NCI-H524 (cell line): ENCODE measurements at places on chromosomes 3 and 15.

GRCh38 chr15:28060005-28060404 is 39.1 kb downstream of the OCA2 start:
- DNase-seq = no peak

GRCh38 chr15:69525543-69525942 is 72.9 kb downstream of the RPLP1 start:
- DNase-seq = no peak

DNA sequence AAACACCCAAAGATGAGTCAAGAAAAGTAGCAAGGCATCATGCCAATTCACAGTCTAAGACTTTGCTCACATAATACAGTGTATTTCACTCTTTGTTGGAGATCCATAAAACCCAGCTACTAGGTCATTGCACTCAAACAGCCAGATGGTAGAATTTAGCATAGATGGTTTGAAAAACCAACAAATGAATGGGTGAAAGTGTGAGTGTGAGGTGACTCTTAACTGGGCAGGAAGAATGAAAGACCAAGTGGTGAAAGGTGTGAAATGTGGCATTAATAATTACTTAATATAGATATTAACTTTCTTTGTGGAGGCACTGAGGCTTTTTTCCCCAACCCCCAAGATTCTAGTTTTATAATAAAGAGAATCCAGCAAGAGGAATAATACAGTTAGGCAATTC is 159.5 kb downstream of the SQOR start:
- DNase-seq = no peak

GRCh38 chr3:136750209-136750896 is 1.8 kb downstream of the STAG1 start:
- peak; percentile 38 for DNase-seq

DNA sequence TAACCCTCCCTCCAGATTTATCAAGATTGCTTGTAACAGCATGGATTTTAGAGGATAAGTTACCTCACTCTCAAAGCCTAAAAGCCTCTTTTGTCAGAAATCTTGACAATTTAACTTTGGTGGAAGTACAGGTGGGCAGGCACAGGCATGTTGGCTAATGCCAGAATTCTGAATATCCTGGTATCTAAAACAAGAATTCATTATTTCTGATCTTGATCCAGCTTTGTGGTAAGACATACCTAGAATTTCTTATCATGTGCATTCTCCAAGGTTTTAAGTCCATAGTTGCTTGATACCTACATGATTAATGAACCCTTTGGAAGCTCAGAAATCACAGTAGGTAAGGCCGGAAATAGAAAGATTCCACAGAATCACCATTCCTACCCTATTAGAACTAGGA is 109.9 kb upstream of the TTC14 start:
- no peak for DNase-seq

DNA sequence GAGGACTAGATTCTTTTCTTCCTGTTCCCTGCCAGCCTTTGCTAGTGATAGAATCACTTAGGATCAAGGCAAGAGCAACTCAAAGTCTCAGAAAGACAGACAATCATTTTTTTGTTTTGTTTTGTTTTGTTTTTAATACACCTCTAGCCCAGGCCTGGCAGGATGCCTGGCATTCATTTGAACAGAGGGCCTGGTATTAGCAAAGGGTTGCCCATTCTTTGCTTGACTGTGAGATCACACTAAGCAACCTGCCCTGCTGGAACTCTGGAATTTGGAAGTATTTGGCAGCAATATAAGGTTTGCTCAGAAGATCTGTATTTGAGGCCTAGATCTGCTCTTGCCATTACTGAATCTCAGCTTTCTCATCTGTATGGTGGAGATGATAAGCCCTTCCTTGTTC is 21.8 kb upstream of the ATP13A5 start:
- no peak for DNase-seq

DNA sequence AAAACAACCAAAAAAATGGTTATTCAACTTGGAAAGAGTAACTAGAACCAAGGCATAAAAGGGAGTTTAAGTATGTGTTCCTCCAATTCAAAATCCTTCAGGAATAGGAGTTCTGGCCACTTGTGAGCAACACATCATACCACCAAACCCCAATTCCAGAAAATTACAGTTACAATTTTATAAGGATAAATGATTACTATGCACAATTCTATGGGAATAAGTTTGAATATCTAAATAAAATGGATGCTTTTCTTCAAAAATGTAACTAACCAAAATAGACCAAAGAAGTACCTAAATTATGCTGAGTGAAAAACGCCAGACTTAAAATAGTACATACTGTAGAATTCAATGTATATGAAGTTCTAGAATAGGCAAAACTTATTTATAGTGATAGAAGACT is 4.6 kb downstream of the HLTF start:
- no peak for DNase-seq

DNA sequence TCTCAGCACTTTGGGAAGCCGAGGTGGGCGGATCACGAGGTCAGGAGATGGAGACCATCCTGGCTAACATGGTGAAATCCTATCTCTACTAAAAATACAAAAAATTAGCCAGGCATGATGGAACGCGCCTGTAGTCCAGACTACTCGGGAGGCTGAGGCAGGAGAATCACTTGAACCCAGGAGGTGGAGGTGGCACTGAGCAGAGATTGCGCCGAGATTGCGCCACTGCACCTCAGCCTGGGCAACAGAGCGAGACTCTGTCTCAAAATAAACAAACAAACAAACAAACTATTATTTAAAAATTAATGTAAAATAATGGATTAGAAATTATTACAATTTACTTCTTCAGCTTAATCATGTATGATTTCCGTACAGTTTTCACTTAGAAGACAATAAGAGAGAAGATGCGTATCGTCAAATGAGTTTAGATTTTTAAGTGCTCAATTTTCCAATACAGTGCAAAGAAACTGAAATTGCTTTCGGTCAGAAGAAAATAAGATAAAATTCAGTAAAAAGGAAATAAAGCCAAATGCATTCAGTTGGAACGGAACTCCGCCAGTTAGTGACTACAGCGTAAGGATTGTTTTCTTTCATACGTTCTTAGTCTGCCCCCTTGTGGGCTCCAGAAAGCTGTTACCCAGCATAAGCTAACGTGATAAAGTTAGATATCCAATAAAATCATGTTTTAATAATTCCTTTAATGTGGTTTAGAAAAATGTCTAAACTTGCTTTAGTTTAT is 24.8 kb downstream of the AADAC start:
- DNase-seq = peak; percentile 83

- no peak for DNase-seq
Observed at GRCh38 chr15:29014493-29014892, 128.7 kb downstream of the APBA2 start.

- DNase-seq = no peak
Observed at GRCh38 chr3:71518089-71518488, 65.4 kb downstream of the FOXP1 start.

GRCh38 chr15:99917252-99917651 is 184.0 kb upstream of the LYSMD4 start:
- DNase-seq = no peak

DNA sequence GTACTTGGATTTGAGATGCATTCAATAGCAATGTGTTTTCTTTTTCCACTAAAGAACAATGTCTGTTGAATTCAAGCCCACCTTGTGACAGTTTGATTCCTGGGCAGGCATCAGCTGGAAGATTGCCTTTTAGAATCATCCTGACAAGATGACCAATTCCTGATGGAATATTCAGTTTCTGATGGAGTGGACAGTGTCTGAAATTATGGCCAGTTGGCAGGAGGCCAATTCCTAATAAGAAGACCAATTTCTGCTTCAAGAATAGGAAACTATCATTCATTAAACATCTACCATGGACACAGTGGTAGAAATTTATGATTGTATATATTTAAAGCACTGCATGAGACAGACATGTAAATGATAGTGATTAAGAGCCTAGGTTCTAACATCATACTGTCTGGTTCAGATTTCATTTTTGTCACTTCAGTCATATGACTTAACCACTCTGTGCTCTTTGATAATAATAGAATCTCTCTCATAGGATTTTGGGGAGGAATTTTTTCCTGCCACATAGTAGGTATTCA is 133.6 kb downstream of the CLSTN2 start:
- no peak for DNase-seq

- no peak for DNase-seq
Observed at GRCh38 chr15:60337076-60337475, 60.7 kb downstream of the ANXA2 start.

- DNase-seq = no peak
Observed at GRCh38 chr3:130851277-130851676, 42.6 kb upstream of the ATP2C1 start.

- no peak for DNase-seq
Observed at GRCh38 chr3:127457094-127457475, 133.4 kb downstream of the TPRA1 start.

GRCh38 chr3:197368330-197368729 is 69.9 kb upstream of the DLG1 start:
- DNase-seq = no peak

- DNase-seq = no peak
Observed at GRCh38 chr15:43086551-43086950, 19.3 kb downstream of the UBR1 start.

GRCh38 chr15:57789225-57789624 is 82.7 kb downstream of the POLR2M start:
- DNase-seq = no peak

GRCh38 chr15:58114812-58115211 is 23.4 kb upstream of the AQP9 start:
- no peak for DNase-seq

GRCh38 chr3:81723732-81724313 is 37.6 kb downstream of the GBE1 start:
- DNase-seq = no peak

- DNase-seq = no peak
Observed at GRCh38 chr3:5430701-5431100, 243.2 kb downstream of the EDEM1 start.

- no peak for DNase-seq
Observed at GRCh38 chr3:151120409-151120808, 34.9 kb downstream of the MED12L start.

DNA sequence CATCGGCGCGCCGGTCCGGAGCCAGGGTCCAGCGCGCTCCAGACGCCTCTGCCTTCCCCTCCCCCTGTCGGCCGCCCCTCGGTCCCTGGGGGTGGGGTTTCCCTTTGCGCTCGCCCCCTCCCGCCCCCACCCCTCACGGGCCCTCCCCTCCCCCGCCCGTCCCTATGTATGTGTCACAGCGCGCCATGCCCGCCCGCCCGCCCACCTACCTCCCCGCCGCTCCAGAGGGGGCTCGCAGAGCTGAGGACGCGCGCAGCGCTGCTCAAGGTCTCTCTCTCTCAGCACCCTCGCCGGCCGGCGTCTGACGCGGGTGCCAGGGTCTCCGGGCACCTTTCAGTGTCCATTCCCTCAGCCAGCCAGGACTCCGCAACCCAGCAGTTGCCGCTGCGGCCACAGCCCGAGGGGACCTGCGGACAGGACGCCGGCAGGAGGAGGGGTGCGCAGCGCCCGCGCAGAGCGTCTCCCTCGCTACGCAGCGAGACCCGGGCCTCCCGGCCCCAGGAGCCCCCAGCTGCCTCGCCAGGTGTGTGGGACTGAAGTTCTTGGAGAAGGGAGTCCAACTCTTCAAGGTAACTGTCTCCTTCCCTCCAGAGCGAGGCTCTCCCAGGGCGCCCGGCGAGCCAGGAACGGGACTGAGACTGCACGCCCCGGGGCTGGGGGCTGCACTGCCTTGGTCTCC is at the start of gene ACAN:
TSS of gene ACAN (plus strand) at position 196 of the 679 bp plus-strand sequence. CDS start 32,771 bp downstream, outside the sequence.
- DNase-seq = no peak
